ENCODE measurements at places on chromosomes 4 and X. TPM values are rescaled to one million over a fixed set of nuclear protein-coding genes. Genes with fewer than 3 reads are reported as not detected.

GRCh38 chr4:16029262-16029661, 54.6 kb downstream of the PROM1 start:
- H3K4me3 ChIP-seq, result no peak overlapping the region
- no peak overlapping the region for H3K27ac ChIP-seq
- no peaks in the 10 kb centered on the region for H3K4me1 ChIP-seq
- no peak for DNase-seq
- no peaks in the 10 kb centered on the region for H3K36me3 ChIP-seq

- peaks cover 20% of the 10 kb centered on the region for H3K4me1 ChIP-seq
- no peaks in the 10 kb centered on the region for H3K27me3 ChIP-seq
Measured at GRCh38 chrX:252244-252956, 28.8 kb upstream of the PLCXD1 start.

GRCh38 chr4:181176306-181176705, 1066.9 kb upstream of the TENM3 start:
- no peak overlapping the region for H3K4me3 ChIP-seq
- no peak for DNase-seq
- H3K4me1 ChIP-seq, result no peaks in the 10 kb centered on the region
- no peaks in the 10 kb centered on the region for H3K36me3 ChIP-seq

PLS3 gene
- 2.0 TPM for total RNA-seq

DNA sequence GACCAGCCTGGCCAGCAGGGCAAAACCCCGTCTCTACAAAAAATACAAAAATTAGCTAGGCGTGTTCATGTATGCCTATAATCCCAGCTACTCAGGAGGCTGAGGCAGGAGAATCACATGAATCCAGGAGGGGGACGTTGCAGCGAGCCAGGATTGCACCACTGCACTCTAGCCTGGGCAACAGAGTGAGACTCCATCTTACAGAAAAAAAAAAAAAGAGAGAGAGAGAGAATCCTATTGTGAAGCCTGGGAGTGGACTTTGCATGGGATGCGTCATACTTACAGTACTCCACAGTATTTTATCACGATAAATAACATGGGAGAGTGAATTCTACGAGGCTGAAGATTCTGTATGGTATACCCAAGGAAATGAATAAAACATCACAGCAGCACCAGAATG, 139.6 kb downstream of the AASDH start:
- no peak for DNase-seq
- H3K4me3 ChIP-seq, result no peak overlapping the region
- H3K27me3 ChIP-seq, result peaks cover 7% of the 10 kb centered on the region
- no peaks in the 10 kb centered on the region for H3K36me3 ChIP-seq

TEC gene
- 4.2 TPM for total RNA-seq

DNA sequence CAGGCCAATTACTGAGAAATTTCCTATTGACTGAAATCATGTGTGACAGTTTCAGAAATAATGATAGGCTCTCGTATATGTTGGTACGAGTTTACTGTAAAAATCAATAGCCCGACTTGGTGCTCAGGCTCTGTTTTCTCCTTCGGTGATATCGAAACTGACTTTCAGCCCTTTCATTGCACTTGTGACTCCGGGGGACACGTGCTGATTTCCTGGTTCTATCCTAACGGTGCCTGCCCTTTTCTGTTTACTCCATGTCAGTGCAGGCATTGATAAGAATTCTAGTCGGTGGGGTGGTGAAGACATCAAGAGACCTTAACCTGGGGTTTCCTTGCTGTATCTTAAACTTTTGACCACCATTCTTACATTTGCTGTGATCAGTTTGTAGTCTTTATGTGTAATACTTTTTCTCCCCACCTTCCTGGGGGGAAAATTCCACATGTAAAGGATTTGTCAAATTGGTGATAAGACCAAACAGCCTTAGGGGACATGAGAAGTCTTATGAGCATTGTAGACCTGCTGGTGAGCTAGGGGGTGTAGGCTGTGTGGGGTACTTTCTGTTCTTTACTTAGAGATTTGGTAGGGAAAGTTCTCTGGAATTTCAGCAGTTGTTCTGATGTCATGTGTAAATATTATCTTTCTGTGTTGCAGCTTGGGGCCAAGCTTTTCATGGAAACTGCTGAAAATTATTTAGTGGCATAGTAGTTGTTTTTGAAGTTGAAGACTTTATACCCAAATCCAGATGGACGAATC, 52.7 kb downstream of the TMEM131L start:
- H3K4me1 ChIP-seq, result peaks cover 79% of the 10 kb centered on the region
- peaks cover 43% of the 10 kb centered on the region for H3K36me3 ChIP-seq
- H3K27ac ChIP-seq, result peak overlapping the region; percentile 96
- peak overlapping the region; percentile 59 for H3K4me3 ChIP-seq

DNA sequence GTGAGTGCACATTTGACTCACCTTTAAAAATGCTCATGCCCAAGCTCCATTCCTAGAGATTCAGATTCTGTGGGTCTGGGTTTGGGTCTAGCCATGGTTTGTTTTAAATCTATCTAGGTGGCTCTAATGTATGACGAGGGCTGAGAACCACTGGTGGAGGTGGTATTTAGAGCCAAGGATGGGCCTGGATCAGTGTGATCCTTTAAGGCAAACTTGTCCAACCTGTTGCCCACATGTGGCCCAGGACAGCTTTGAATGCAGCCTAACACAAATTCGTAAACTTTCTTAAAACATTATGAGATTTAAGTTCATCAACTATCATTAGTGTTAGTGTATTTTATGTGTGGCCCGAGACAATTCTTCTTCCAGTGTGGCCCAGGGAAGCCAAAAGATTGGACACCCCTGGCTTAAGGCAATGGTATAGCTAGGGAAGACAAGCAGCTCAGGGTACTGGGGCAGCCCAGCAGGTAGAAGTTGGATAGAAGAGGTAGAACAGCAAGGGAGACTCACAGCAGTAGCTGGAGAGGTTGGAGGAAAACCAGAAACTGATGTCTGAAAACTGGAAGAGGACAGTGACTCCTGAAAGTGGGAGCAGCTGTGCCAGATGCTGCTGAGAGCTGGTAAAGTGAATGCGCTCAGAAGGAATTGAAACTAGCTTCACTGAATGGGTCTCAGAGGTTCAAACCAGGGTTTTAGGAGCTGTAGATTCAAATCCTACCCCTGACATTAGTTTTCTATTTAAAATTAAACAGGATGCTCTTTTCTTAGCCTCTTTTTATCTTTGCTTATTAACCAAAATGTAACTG, 18.2 kb downstream of the ADD1 start:
- peaks cover 8% of the 10 kb centered on the region for H3K36me3 ChIP-seq
- peaks cover 78% of the 10 kb centered on the region for H3K4me1 ChIP-seq
- no peak overlapping the region for H3K27ac ChIP-seq
- H3K27me3 ChIP-seq, result no peaks in the 10 kb centered on the region
- no peak for DNase-seq
- no peak overlapping the region for H3K4me3 ChIP-seq

DNA sequence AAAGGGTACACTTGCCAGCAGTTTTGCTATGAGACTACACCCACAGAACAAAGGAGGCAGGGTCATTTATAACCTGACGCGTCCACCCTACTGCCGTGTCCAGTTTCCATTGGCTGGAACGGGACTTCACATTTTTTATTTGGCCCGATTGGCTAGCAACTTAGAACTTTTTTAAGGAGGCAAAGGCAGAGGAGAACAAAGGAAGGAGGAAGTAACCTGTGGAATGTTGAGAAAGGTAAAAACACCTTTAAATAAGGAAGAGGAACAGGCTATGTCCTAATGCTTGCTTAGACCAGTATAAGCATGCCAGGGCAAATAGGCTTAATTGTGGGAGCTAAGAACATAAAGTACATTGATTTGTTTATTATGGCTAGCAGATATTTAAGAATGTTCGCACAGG, 18.7 kb downstream of the KDM6A start:
- H3K27ac ChIP-seq, result no peak overlapping the region
- H3K4me3 ChIP-seq, result no peak overlapping the region
- no peaks in the 10 kb centered on the region for H3K27me3 ChIP-seq
- no peak for DNase-seq
- H3K4me1 ChIP-seq, result peaks cover 25% of the 10 kb centered on the region

PRICKLE3 gene
- total RNA-seq, result 25.9 TPM

- no peak for DNase-seq
- no peak overlapping the region for H3K27ac ChIP-seq
- no peak overlapping the region for H3K4me3 ChIP-seq
- H3K4me1 ChIP-seq, result no peaks in the 10 kb centered on the region
- H3K36me3 ChIP-seq, result no peaks in the 10 kb centered on the region
Measured at GRCh38 chrX:138485767-138486166, 225.8 kb downstream of the FGF13 start.

DNAAF6 gene
- total RNA-seq, result not detected

DNA sequence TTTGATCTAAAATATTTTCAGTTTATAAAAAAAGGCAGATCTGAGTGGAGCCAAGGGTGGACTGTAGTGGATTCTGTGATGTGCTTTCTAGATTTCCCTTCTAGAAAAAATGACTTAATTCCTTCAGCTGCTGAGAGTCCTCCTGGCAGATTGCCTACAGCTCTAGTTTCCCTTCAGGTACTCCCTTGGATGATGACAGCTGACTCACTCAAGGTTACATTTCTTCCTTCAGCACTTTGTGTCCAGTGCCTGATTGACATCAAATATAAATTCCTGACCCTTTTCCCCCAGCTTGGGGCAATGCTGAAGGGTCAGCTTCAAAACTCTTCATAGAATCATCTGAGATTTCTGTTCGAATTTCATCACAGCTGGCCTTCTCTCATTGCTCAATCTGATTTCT, 161.7 kb downstream of the EMCN start:
- H3K4me3 ChIP-seq, result no peak overlapping the region
- DNase-seq, result no peak
- peaks cover 3% of the 10 kb centered on the region for H3K27me3 ChIP-seq
- H3K27ac ChIP-seq, result no peak overlapping the region
- no peaks in the 10 kb centered on the region for H3K4me1 ChIP-seq
- no peaks in the 10 kb centered on the region for H3K36me3 ChIP-seq

GRCh38 chr4:152100379-152101201, 339.8 kb upstream of the GATB start:
- DNase-seq, result peak; percentile 88
- peak overlapping the region; percentile 96 for H3K27ac ChIP-seq
- peaks cover 82% of the 10 kb centered on the region for H3K4me1 ChIP-seq
- peak overlapping the region; percentile 77 for H3K4me3 ChIP-seq

- DNase-seq, result no peak
- no peak overlapping the region for H3K4me3 ChIP-seq
- no peaks in the 10 kb centered on the region for H3K4me1 ChIP-seq
- H3K27me3 ChIP-seq, result peaks cover 3% of the 10 kb centered on the region
Measured at GRCh38 chr4:8308144-8308543, 38.6 kb downstream of the HTRA3 start.

MAOB gene
- total RNA-seq, result not detected

DNA sequence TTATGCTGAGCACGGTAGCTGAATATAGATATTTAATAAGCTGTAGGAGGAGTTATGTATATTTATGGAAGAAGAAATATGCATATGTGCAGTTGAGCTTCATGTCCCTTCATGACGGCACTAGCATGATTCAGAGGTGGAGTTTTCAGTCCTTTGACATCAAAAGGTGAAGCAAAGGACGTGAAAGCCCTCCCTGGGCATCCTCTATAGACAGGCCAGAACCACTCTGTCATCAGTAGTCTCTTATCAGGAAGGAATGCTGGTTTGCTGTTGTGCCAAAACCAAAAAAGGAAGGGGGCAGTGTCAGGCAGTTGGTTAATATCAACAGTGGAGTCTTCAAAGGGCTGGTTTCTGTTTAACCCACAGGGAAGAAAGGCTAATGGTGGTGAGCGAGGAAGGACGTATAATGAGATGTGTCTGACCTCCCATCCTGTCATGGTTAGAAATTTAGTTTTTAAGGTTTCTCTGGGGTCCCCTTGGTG, 23.5 kb upstream of the IL2 start:
- DNase-seq, result peak; percentile 4
- no peak overlapping the region for H3K4me3 ChIP-seq
- H3K27ac ChIP-seq, result no peak overlapping the region

CLCN3 gene
- 21.6 TPM for total RNA-seq

GRCh38 chr4:156503119-156503518, 468.5 kb downstream of the PDGFC start:
- no peak overlapping the region for H3K27ac ChIP-seq
- H3K36me3 ChIP-seq, result no peaks in the 10 kb centered on the region
- H3K4me1 ChIP-seq, result no peaks in the 10 kb centered on the region
- H3K27me3 ChIP-seq, result no peaks in the 10 kb centered on the region
- no peak for DNase-seq

- H3K27ac ChIP-seq, result no peak overlapping the region
- H3K4me3 ChIP-seq, result no peak overlapping the region
- H3K27me3 ChIP-seq, result no peaks in the 10 kb centered on the region
- peaks cover 29% of the 10 kb centered on the region for H3K4me1 ChIP-seq
- DNase-seq, result no peak
- peaks cover 11% of the 10 kb centered on the region for H3K36me3 ChIP-seq
Measured at GRCh38 chrX:104172121-104172520, 5.9 kb downstream of the FAM199X start.

INTU gene
- 0.29 TPM for total RNA-seq

ACSL1 gene
- total RNA-seq, result 12.8 TPM

DNA sequence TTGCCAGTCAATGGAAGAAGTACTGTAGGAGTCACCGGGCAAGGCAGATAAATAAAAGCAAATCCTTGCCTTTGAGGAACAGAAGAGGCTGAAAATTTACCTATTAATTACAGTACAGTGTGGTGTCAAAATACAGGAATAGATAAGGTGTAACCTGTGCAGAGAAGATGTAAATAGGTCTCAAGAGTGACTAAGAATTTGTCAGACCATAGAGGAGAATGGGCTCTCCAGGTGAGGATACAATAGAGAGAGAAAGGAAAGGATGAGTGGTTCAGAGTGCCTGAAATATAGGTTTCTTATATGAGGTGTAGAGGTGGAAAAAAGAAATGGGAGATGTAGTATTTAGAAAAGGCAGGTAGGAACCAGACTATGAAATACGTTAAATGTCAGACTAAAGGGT, 801 bp upstream of the ZC4H2 start:
- peaks cover 2% of the 10 kb centered on the region for H3K36me3 ChIP-seq
- no peak overlapping the region for H3K27ac ChIP-seq

F8 gene
- 4.1 TPM for total RNA-seq

DNA sequence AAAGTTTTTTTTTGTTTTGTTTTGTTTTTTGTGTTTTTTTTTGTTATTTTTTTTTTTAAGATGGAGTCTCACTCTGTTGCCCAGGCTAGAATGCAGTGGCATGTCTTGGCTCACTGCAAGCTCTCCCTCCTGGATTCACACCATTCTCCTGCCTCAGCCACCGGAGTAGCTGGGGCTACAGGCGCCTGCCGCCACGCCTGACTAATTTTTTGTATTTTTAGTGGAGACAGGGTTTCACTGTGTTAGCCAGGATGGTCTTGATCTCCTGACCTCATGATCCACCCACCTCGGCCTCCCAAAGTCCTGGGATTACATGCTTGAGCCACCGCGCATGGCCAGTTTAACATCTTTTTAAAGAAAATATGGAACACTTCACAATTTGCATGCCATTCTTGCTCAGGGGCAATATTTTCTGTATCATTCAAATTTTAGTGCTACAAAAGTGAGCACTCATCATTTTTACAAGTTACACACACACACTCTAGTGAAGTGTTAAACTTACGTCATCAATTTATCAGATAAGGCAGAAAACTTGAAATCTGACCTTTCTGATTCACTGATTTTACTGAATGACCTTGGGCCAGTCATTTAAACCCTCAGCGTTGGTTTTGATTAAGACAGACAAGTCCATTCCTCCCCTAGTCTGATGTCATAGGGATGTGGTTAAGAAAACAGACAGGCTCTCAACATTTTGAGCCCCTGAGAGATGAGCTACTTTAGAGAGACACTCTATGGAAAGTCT, 61.2 kb downstream of the TRIM2 start:
- no peak overlapping the region for H3K4me3 ChIP-seq
- H3K4me1 ChIP-seq, result no peaks in the 10 kb centered on the region
- no peak overlapping the region for H3K27ac ChIP-seq
- H3K27me3 ChIP-seq, result peaks cover 3% of the 10 kb centered on the region

Measured in activated CD8-positive, alpha-beta T cell treated with anti-CD3 and anti-CD28 coated beads for 36 hours (primary cell).